ENCODE measurements at places on chromosomes 7 and 10.
A peak's percentile ranks its signal among the peaks of the same experiment; 100 is the strongest.

DNA sequence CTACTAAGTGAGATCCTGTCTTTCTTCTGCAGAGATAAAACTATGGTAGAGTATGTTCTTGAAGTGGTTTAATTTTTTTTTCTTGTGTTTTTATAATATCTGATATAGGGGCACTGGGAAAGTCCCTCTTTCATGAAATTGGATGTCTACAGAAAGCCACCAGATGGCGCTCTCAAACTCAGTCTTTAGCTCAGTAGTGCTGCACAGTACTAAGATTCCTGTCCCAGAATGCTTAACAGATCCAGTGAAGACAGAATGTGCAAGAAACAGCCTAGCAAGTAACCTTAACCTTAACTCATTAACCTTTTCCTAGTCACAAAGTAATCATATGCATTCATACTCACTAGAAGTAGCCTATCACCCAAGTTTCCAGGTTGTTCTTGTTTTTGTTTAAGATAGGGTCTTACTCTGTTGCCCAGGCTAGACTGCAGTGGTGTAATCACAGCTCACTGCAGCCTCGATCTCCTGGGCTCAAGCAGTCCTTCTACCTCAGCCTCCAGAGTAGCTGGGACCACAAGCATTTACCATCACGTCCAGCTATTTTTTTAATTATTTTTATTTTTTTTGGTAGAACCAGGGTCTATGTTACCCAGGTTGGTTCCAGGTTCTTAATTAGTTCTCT, 56.7 kb downstream of the IDE start:
- DNase-seq: peak; percentile 82

- DNase-seq: no peak
These were observed 22.1 kb downstream of the RAMP3 start for GRCh38 chr7:45179666-45180065.

DNA sequence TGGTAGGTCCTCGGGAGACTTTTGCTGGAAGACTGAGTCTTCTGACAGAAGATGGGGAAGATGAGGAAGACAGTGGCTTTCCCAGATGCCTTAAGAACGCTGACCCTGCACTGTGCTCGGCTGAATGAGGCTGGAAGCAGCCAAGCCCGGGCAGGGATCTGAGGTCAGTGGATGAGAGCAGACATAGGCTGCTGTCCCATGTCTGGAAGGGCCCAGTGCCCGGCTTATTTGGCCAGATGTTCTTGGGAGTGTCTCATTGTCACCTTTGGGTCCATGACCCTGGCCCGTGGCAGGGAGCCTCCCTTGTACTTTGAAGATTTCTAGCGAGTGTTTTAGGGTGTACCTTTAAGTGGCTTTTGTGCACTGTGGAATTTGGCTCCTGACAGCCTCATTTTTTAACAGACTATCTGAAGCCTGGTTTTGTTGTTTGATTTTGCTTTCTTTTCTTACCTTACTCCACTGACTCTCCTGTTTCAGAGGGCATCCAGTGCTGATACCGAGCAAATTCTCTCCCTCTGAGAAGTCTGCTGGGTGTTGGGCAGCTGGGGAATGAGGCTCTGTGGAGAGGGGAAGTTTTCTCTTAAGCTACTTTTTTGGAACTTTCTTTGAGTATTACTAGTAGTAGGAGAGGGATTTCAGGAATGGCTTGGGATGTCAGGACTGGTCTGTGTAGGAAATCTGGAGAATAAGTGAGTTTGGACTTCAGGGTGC, 61.4 kb downstream of the CREB5 start:
- DNase-seq: peak; percentile 15

GRCh38 chr10:15313843-15314242, 57.2 kb downstream of the FAM171A1 start:
- DNase-seq: peak; percentile 71

GRCh38 chr10:86182150-86182549, 184.4 kb downstream of the GRID1 start:
- no peak for DNase-seq

DNA sequence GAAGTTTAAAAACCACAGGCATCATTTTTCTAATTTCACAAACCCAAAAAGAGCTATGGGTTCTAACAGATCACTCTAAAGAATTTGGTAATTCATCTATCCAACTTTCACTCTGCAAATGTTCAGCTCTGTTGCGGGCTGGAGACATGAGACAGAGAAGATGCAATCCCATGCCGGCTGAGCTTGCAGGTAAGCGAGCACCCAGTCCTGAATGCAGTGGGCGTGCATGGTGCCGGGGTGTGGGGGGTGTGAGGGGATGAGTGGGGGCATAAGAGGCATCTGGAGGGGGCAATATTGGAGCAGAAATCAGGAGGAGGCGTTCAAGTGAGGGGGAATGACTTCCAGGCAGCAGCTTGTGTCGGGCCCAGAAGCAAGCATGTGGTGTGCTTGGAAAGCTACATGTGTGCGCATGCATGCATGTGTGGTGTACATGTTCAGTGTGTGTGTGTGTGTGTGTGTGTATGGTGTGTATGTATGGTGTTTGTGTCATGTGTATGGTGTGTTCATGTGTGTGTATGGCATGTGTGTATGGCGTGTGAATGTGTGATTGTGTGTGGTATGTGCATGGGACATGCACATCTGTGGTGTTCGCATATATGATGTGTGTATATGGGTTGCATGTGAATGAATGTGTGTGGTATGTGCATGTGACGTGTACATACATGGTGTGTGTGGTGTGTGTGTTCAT, 172.9 kb downstream of the PRKCQ start:
- no peak for DNase-seq

Measured in umbilical cord (tissue), 2 donors.